Stimulated activated CD8-positive, alpha-beta memory T cell treated with anti-CD3 and anti-CD28 coated beads, Interleukin-4, amount 100 ng/mL, for 1 hour (primary cell): ENCODE measurements at places on chromosomes 6 and 20.

- DNase-seq, result no peak
These were observed 2.1 kb downstream of the FAM210B start for GRCh38 chr20:56360908-56361205.

DNA sequence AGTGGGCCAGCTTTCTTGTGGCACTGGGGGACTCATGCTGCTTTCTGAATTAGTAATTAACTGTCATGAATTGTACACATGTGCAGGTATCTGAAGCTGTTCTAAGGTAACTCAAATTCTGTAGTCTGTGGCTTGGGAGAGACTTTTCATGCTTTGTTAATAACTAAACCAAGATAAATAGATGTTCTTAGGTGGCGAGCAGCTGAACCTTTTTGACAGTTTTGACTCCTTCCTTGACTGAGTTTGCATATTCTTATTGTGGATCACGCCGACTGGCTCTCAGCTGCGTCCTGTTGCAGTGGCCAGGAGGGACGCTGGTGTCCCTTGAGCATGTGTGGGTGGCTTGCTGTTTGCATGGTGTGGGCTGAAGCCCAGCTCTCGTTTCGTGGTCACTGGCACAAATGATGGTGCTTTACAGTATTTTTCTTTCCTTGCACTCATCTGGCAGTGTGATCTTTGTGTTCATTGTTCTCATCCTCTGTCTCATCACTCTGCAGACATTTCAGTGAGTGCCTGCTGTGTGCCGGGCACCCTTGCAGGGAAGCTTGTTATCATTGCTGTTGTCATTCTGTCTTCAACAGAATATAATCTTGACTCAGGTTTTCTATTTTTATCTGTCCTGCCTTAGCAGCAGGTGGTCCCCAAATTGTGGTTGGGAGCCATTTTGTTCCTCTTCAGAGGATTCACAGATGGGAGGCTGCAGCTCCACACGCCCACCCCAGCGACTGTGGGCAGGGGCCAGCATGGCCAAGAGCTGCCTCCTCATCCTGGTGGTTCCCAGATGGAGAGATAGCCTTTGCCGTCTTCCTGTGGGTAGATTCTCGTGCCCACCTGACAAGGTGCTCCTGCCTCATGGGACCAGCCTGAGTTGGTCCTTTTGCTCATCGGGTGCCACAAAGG is 39.6 kb downstream of the DUSP22 start:
- no peak for DNase-seq

GRCh38 chr6:143457563-143458359 is 7.2 kb downstream of the PEX3 start:
- no peak for DNase-seq

DNA sequence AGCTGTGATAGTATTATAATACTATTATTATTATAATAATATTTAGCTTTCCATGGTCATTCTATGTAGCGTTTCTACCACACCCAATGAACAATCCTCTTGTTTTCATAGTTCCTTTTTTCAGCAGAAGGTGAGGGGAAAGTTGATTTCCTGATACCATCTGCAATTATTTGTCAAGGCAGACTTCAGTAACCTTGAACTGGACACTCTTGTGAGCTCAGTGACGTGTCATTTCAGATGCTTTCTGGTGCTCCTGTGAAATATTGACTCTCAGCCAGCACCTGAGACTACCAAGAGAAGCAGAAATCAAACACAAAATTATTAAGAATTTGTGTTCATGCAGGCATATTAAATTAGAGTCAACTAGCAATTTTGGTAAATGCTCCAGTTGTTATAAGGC is 46.0 kb upstream of the PROKR2 start:
- no peak for DNase-seq

GRCh38 chr20:46283426-46284039 is 24.8 kb downstream of the CDH22 start:
- no peak for DNase-seq

- no peak for DNase-seq
These were observed 393.1 kb upstream of the ID4 start for GRCh38 chr6:19444041-19444440.

DNA sequence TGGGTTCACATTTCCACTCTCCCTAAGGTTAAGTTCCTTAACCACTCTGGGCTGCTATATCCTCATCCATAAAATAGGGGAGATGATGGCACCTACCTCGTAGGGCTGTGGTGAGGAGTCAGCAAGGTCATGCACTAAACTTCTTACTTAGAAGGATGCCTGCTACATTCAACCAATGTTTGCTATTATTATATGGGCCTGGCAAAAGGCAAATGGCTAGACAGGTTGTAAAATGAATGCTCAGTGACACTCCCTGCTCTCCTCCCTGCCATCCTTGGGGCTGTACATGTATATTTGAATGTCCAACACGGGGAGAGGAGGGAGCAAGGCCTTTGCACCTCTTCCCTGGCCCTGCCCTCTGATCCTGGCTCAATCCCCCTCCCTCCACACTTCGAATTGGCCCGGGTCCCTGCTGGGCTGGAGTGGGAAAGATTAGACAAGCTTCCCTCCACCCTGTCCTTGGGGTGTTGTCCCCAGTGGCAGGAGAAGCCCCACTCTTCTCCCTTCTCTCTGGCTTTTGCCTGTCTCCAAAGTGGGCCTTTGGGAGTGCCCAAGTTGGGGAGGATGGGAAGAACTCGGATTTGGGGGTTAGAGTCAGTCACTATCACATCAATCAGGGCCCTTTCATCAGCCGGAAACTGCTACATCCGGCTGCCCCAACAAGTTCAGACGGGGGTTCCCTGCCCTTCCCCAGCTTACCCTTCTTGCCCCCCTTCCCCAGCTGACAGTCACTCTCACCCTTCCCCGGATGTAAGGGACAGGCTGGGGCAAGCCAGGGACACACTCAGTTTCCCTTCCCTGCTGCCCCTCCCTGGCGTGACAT is 36.3 kb upstream of the VEGFA start:
- no peak for DNase-seq

DNA sequence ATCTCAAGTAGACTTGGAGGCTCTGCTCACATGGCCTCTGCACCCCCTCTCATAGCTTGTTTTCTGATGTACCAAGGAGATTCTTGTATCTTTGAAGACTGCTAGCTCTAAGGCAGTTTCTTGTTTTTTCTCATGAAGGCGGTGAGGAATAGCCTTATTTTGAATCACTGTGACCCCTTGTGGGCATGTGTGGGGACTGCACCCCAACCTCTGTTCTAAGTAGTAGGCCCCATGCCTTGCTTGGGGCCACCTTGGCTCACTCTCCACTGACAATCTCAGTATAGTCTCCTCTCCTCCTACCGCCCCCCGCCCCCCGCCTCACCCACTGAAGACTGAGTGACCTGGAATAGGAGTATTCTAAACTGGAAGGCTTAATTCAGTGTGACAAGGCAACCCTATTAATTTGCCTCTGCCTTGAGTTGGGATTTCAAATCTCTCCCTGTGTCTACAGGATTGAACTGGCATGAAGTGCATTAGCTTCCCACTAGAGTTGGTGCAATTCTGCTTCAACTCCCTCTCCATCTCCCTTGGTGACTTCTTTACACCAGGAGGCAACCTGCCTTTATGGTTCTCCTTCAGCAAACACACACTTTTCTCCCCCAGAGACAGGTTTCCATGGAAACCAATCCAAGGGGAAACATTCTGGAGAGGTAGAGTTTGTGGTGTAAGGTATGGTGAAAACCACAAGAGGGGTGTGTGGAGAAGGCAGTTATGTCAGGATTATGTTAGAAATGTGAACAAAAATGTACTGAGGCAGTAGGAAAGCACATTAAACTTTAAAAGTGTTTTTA is 75.4 kb upstream of the ECI2 start:
- DNase-seq, result peak; percentile 13

DNA sequence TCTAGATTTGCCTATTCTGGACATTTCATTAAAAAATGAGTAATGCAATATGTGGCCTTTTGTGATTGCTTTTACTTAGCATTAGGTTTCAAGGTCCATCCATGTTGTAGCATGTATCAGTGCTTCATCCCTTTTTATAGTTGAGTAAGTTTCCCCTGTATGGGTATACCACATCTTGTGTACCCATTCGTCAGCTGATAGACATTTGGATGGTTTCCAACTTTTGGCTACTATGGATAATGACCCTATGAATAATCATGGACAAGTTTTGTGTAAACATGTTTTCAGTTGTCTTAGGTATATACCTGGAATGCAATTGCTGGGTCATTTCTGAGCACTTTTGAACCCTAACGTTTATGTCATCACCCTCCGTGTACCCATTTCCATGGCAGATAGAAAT is 15.4 kb downstream of the METTL24 start:
- DNase-seq, result no peak

DNA sequence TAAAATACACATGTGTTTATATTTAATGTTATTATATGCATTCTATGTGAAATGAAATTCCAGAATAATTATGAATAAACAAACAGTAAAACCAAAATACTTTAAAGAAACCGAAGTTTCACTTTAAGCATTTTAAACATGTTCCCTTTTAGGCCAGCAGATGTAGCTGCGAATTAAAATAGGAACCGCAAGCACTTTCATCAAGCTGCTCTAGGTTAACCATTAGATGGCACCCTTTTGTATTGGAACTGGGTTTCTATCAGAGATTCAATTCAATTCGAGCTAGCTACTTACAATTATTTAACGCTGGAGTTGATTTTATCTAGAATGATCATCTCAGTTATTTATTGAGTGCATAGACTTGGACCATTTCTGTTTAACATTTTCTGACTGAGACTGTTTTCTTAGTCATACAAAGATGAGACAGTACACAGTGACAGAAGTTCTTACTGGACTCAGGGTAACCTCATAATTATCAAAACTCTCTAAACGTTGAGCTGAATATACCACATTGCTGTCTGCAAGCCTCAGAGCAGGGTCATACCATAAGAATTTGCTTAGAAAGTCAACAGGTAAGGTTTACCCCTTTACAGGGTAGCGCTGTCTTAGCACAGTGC is 8.5 kb downstream of the TMEM242 start:
- DNase-seq, result no peak

GRCh38 chr20:2283706-2284423 is 11.9 kb upstream of the TGM3 start:
- DNase-seq, result no peak

DNA sequence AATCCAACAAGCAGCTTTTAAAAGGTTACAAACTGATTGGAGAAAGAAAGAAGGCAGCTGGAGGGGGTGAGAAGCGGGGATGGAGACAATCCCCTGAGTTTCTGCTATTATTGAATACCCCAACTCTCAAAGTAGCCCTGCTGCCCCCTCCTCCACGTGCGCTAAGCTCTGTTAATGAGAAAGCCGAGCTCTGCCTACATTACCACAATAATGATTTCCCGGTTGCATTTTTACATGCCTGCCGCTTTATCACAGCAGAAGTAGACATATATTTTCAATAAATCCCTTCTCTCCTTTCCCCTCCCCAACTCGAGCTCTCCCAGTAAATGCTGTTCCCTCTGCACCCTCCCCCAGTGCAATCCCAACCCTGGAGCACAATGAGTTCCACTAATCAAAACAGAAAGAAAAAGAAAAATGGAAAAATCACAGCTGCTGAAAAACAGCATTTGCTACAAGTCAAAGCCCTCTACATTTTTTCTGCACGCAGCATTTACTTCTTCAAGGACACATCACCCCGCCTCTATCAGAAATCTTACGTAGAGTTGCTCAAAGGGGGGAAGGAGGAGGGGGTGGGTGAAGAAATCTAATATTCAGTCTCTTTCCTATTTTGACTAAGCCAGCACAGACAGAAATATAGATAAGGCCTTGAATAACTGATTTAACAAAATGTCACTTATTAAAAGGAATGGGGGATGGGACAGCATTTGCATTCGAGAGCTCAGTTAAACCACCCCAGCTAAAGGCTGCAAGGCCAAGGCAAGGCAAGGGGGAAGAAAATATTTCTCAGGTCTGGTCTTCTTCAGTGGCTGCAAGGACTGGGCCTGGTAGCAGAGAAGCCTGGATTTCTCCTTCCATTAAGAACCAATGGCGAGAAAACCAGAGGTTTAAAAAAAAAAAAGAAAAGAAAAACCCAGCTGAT is 10.7 kb downstream of the TRERF1 start:
- no peak for DNase-seq

GRCh38 chr20:8940326-8940725 is 128.6 kb upstream of the PLCB4 start:
- DNase-seq, result no peak

DNA sequence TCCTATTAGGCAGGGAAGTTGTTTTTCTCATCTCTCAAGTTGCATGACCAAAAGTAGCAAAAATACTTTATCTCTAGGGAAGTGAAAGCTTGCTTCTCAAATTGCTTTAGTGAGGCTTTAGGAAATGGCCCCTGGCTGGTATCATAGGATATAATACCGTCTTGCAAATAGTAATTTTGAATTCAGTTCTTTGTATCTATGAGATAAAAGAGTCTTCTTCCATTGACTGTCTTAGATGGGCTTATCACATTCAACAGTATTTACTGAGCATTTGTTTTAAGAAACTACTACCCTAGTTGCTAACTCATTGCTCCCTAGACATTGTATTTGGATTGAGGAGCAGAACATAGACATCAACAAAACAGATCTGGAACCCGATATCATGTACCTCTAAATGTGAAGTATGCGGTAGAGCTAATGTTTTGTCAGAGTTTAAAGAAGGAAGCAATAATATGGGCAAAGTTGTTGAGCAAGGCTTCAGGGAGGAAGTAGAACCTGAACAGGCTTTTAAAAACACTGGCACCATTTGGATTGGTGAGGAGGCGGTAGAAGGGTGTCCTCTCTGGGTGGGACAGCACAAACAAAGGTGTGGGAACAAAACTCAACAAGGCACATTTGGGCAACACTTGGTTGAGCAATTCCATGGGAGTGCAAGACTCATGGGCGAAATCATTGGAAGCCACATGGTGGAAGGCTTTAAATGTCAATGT is 101.5 kb downstream of the SGK1 start:
- DNase-seq, result no peak

DNA sequence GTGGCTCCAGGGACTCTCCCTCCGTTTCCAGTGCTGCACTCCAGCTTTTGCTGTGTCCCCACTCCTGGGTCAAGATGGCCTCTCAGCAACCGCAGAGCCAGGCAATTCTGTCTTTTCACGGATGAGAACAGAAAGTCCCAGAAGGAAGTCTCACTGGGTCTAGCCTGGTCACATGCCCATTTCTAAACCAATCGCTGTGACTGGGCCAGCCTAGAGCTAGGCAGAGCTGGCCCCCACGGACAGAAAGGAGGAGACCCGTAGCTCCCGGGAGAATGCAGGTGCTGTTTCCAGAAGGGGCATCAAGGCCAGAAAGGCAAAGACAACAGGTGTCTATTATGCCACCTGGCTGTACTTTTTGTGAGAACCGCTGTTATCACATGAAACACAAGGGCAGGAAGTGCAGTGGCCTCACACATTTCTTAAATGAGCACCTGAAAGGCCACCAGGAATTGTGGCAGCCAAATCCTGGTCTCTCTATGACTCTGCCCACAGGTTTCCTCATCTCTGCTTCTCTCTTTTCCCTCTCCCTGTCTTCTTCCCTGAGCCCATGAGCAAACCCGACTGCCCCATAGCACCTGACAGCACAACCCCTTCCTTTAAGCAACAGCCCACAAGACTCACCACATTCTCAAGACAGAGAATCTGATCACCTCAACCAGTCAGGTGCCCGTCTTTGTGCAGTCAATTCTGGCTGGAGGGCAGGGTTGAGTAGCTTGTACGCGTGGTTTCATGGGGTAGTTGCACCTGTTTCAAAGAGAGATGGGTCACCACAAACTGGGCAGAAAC is 37.1 kb upstream of the B4GALT5 start:
- DNase-seq, result no peak
